ENCODE measurements at places on chromosomes 5 and 9.
A peak's percentile ranks its signal among the peaks of the same experiment; 100 is the strongest.

- DNase-seq = no peak
Observed at GRCh38 chr5:172336676-172337285, 53.2 kb upstream of the UBTD2 start.

GRCh38 chr5:125205601-125206225, 459.3 kb upstream of the ZNF608 start:
- no peak for DNase-seq

DNA sequence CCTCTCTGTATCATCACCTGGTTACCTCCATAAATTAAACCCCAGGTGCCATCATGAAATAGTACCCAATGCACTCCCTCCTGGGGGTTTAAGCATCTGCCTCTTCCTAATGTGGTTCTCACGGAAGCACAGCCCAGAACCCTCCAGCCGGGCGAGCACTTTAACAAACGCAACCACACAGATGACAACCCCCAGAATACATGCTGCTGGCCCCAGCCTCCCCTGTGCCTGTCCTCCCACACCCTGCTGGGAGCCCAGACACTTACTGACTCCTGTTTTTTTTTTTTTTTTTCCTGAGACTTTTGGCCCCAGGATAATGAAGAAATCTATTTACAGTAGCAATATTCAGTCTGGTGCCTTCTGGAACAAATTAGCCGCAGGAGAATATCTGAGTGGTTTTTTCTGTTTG, 50.0 kb upstream of the COL5A1 start:
- DNase-seq = no peak

DNA sequence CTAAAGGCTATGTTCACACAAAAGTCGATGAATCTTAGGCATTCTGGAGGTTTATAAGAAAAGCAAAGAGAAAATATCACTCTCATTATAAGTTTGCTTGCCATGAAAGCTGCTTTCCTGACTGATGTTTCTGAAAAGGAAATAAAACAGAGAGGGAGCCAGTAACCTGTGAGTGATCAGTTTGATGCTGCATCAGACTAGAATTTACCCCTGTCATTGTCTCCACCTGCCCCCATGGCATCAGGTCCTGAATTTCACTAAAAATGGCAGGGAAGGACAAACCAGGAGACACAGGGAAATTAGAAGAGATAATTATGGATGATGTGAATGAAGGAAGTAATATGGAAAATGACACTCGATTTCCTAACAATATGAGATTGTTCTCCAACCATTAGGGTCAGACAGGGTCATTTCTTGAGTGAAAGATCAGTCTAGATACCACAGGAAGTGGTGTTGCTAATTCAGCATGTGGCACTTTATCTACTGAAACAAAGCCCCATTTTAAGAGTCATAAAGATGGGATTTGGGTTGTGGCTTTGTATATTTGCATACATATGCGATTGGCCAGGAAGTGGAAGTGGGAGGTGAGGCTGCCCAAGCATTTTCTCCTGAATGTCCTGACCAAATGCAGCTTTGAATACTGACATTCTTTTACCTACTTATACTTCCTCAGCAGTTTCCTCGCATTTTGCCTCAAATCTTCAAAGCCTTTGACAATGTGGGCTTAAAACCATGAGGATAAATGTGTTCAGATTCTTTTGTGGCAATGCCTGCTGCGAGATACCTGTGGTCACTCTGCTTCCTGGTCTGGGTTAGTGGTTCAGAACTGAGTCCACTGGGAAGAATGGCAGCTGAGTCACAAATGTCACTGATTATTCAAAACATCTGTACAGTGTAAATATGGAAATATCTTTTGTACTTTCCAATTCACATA, 29.7 kb downstream of the MEGF10 start:
- DNase-seq = no peak

DNA sequence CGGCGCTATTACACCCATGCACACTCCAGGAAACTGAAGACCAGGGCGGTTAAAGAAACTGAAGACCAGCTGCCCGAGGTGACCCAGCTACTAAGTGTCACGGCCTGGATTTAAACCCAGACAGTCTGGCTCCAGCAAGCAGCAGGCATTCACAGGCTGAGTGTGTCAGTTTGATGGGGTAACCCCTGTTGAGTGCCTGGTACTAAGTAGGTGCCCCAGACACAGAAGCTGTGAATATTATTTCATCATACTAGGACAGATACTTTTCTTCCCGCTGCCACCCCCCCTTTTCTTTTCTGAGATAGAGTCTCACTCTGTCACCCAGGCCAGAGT, 7.3 kb downstream of the ENG start:
- DNase-seq = no peak

GRCh38 chr5:10111571-10111970, 138.1 kb downstream of the ATPSCKMT start:
- no peak for DNase-seq

GRCh38 chr5:177607452-177608192, 7.7 kb downstream of the B4GALT7 start:
- peak; percentile 31 for DNase-seq

GRCh38 chr9:133839822-133840329, 101.7 kb upstream of the SARDH start:
- DNase-seq = no peak

DNA sequence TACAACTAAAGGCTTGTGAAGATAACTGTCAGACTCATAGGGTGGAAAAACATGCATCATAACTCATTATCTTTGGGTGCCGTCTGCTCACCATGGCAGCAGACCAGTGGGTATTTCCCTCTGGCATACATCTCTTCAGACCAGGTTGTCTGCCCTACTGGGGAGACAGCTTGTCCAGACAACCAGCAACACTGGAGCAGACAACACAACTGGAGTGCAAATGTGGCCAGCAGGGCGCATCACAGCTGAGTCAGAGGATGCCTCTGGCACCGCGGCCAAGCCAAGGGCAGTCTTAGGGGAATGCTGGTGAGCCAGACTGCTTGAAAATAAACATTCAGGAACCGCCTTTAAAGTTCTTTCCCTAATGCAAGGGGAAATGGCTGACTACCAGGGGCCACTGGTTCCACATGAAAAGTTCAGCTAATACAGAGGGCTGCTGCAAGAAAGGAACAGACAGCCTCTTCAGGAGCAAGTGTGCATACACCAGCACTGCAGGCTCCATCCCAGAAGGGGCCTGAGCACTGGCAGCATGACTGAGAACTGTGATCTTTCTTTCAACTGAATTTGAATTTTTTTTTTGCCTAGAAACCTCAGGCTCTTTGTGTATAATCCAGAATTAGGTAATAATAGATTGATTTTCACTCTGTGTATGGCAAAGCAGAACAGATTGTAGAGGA, 77.3 kb downstream of the MAMDC2 start:
- DNase-seq = no peak

DNA sequence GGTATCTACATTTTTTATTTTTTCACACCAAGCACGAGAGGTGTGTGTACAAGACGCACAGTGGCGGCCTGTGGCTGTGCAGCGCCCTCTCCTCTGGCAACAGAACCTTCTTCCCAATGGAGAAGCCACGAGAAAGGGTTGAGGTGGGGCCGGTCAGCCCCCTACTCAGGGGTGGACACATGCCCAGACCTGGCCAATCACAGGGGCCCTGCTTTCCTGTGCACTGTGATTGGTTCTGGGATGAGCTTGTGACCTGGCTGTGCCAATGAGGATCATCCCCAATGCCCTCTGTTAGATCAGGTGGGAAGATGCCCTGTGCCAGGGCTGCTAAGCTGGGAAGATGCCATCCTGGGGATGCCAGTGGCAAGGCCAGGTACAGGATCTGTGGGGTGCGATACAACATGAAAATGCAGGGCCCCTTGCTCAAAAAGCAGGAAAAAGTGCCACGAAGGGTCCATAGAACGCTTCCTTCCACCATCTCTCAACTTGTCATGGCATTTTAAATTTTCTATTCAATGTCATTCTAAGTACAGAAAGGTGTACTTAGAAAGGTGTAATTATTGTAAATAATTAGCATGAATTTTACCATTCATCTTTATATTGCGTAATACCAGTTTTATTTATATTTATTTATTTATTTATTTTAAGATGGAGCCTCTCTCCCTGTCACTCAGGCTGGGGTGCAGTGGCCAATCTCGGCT, 15.4 kb downstream of the IER5L start:
- no peak for DNase-seq
